ENCODE measurements at places on chromosomes 7 and 10. TPM values are rescaled to one million over a fixed set of nuclear protein-coding genes. Genes with fewer than 3 reads are reported as not detected.

The BLVRA gene
- total RNA-seq: 69.8 TPM

The VIPR2 gene
- not detected for total RNA-seq

The CYP3A7 gene
- 0.06 TPM for total RNA-seq

The PYROXD2 gene
- total RNA-seq: 4.8 TPM

The VKORC1L1 gene
- 31.6 TPM for total RNA-seq

The CALHM1 gene
- not detected for total RNA-seq

All from A549 treated with Mapracorat at 1 μM for 4 hours (cell line).